ENCODE measurements at places on chromosomes 4 and X.
A peak's percentile ranks its signal among the peaks of the same experiment; 100 is the strongest.

DNA sequence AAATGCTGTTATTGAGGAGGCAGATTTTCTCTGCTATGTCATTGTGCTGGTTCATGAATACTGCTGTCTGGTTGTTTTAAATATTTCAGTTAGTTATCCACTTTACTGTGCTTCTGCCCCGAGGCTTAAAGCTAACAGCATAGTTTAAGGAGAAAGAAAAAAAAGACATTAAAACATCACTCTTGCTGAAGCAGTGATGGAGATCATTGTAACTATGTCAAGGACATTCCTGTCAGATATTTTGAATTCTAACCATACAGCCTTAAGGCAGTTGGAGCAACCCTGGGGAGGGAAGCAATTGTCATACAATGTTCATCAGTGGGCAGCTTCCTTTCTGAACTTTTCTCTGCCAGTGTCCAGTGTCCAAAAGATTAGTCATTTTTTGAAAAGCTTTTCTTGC lies 199.0 kb upstream of the DDX53 start:
- H3K4me3 ChIP-seq = no peak overlapping the region
- H3K36me3 ChIP-seq = no peaks in the 10 kb centered on the region
- no peak for DNase-seq
- no peak overlapping the region for H3K27ac ChIP-seq
- H3K27me3 ChIP-seq = no peaks in the 10 kb centered on the region
- no peaks in the 10 kb centered on the region for H3K4me1 ChIP-seq

DNA sequence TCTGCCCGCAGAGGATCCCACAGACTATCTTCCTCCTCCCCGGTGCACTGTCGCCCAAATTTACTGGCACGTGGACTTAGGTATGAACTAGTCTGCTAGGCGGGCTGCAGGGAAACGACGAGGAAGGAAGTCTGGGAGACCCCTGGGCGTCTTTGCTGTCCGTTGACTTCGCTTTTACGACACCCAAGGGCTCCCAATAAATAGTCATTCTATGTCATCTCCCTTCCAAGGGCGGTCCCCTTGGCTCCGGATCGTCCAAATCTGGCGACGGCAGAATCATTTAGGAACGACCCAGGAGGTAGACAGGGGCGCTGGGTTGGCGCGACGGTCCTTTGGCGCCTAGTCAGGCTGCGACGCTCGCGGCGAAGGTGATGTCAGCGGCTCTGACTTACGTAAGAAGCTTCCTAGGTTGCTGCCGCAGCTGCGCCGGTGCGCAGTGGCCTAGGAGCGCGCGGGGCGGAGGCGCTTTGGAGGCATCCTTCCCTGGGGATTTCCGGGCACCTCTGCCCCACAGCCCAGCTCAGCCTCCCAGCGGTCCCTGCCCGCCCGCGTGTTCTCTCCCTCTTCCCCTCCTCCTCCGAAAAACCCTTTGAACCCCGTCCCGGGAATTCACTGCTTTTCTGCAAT lies 2.2 kb downstream of the NHS start:
- peak overlapping the region; percentile 84 for H3K27ac ChIP-seq
- no peaks in the 10 kb centered on the region for H3K4me1 ChIP-seq
- H3K36me3 ChIP-seq = peaks cover 3% of the 10 kb centered on the region
- H3K4me3 ChIP-seq = peak overlapping the region; percentile 39
- DNase-seq = peak; percentile 26

GRCh38 chr4:109872950-109873656 lies 25.2 kb downstream of the LRIT3 start:
- H3K27me3 ChIP-seq = peaks cover 4% of the 10 kb centered on the region
- H3K36me3 ChIP-seq = peaks cover 26% of the 10 kb centered on the region
- H3K4me1 ChIP-seq = no peaks in the 10 kb centered on the region
- no peak for DNase-seq
- H3K27ac ChIP-seq = no peak overlapping the region

DNA sequence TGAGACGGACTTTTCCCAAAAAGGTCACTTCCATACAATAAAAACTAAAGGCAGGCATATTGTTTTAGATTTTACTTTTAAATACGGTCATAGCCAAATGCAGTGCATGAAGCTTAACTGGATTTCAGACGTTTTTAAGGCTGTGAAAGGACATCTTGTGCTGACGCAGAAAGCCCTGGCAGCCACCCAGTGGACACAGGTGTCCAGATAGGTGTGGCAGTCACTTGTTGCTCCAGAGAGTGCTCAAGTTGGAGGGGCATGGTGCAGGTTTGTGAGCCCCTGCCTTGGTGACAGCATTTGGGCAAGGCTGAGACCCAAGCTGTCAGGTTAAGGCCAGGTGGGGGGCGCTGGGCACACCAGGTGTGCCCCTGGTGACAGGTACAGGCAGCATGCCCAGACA lies 135.8 kb upstream of the TBL1X start:
- H3K27ac ChIP-seq = no peak overlapping the region
- H3K36me3 ChIP-seq = no peaks in the 10 kb centered on the region
- H3K27me3 ChIP-seq = no peaks in the 10 kb centered on the region
- DNase-seq = no peak

All from stimulated activated naive B cell treated with anti-CD40 and anti-IgM and Interleukin-4, amounts not matched to agents 10 μg/mL and 1 μg/mL and 100 μg/mL, for 72 hours (primary cell).